ENCODE measurements at places on chromosomes 11 and 22.

GRCh38 chr11:6497069-6497839 lies at the start of gene DNHD1:
Gene DNHD1 (plus strand): TSS chr11:6497280. CDS start chr11:6498216, 936 bp downstream.
- DNase-seq = no peak

DNA sequence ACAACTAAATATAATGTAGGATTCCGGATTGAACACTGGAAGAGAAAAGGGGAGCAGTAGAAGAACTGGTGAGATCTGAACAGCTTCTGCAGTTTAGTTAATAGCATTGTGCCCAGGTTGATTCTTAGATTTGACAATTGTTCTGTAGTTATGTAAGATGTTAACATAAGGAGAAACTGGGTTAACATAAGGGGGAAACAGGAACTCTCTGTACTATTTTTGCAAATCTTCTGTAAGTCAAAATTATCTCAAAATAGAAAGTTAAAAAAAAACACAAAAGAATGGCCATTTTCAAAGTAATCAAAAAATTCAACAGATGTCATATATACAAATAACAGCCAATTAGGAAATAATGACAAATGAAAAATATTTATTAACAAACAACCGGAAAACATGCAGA lies 18.7 kb upstream of the LRP5 start:
- DNase-seq = no peak

- no peak for DNase-seq
Measured at GRCh38 chr22:50078761-50079160, 6.5 kb downstream of the MLC1 start.

DNA sequence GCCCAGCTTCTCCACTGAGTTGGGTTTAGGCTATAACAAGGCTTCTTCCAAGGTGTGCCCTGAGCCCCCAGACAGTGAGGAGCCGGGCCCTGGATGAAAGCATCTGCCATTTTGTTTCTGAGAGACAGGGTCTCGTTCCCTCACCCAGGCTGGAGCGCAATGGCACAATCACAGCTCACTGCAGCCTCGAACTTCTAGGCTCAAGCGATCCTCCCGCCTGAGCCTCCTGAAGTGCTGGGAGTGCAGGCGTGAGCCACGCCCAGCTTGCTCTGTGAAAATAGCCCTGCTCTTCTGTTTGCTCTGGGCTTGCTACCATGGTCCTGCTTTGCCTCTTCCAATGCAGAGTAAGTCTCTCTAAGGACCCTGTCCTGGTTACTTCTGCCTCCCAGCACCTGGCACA lies 6.7 kb downstream of the DENND6B start:
- DNase-seq = no peak

DNA sequence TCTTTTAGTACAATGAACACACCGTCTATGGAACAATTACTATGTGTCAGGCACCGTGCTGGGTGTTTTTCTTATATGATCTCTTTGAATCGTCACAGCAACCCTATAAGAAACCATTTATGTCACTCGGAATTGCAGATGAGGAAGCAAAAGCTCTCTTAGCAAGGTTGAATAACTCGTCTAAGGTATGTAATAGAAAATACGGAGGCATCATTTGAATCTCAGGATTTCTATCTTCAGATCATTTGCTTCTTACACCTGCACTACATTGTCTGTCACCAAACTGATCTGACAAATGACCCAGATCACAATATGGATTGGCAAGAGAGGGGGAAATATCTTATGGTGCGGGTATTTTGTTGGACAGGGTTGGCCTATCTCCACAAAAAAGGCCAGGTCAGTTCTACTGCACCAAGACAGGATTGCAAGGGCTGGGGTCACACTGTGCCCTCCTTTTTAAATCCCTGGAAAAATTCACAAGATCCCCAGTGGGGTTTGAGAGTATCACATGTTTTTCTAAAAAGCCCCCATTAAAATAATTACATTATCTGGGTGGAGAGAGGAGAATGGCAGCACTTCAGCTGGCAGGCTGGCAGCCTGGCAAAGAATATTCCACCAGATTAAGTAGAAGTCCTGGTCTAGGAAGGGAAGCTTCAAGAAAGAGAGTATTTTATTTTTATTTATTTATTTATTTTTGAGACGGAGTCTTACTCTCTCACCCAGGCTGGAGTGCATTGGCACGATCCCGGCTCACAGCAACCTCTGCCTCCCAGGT lies 110.7 kb upstream of the CLMP start:
- DNase-seq = no peak

- DNase-seq = no peak
Measured at GRCh38 chr22:40620464-40621046, 16.0 kb downstream of the MRTFA start.

- no peak for DNase-seq
Measured at GRCh38 chr22:35329114-35329847, 29.6 kb downstream of the TOM1 start.

- no peak for DNase-seq
Measured at GRCh38 chr11:62264004-62264403, 6.0 kb upstream of the SCGB2A2 start.

- no peak for DNase-seq
Measured at GRCh38 chr11:42410251-42410955, 901.4 kb upstream of the API5 start.

DNA sequence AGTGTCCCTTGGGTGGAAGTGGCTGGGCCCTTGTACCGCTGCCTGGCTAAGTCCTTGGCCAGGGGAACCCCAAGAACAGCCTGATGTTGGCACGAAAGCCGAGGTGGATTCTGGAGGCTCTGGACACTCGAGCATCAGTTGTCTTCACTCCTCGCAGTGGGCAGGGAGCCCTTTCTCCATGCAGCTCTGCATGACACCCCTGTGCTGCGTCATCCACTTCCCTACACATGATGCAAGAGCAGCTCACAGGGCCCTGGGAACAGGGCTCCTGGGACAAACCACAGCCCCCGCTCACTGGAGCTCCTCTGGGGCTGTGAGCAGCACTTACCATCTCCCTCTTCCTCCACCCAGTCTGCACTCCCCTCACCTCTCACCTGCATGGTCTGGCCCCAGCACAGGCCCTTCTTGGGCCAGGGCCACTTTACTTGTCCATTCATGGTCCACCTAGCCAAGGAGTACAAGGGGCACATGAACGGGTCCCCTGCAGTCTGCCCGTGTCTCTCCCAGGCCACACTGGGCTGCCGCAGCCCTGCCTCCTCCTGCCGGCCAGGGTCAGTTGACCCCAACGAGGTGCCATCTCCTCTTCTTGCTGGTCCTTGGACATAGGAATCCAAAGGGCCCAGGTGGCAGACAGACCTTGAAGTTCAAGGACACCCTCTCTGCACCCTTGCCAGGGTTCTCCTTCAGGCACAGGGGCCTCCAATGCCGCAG lies 66.5 kb downstream of the IGF2 start:
- DNase-seq = no peak

DNA sequence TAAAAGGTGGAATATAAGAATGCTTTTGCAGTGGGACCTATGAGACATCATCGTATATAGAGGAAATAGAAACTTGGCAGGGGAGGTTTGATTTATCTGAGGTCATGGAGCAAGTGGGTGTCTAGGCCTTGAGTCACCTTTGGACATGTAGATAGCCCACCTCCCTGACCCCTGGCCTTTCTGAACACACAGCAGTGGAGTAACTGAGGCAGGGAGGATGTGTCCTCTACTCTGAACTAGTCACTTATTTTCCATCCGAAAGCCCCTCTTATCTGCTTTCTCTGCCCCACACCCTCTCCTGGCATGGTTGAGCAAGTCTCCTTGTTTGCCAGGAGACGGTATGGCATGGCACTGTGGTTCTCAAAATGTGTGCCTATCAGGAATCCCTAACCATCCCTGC lies 7.9 kb downstream of the CD82 start:
- no peak for DNase-seq

- DNase-seq = no peak
Measured at GRCh38 chr22:25223269-25223850, 3.9 kb downstream of the CRYBB2 start.

GRCh38 chr11:119619665-119620064 lies 109.3 kb downstream of the NECTIN1 start:
- no peak for DNase-seq

DNA sequence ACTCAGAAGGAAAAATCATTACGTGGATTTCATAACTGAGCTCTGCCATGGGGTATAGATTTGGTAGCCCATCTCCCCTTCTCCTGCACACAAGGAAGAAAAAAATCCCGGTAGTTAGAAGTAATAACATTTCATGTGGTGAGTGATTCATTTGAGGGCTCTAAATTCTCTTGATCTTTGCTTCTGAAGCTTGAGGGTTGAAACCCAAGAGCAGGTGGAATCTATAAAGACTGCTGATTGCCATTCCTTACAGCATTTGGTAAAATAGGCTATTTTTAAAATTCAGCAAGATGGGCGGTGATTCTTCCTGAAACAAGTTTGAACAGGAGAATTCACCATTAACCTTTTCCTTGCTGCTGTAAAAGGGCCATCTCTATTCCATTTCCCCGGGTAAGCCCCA lies 266.1 kb downstream of the CADM1 start:
- DNase-seq = no peak

DNA sequence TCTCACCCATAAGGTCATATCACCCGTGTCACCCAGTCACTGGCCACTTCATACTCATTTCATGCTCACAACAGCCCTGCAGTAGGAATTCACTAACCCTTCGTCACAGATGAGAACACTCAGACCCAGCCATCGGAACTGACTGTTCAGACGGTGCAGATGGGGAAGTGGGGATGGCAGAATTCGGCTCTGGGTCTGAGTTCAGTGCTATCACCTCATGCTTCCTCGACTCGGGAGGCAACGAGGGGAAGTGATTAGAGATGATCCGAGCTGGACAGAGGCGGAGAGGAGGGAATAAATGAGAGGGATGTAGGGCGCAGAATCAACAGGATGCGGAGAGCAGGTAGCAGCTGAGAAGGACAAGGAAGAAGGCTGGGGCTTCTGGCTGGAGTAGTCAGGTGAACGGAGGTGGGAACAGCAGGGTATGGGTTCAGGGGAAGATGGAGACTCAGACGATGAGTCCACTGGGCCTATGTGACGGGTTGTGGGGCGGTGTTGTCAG lies 4.7 kb downstream of the B3GNT6 start:
- DNase-seq = no peak

- no peak for DNase-seq
Measured at GRCh38 chr11:107494055-107494454, 36.4 kb upstream of the CWF19L2 start.

GRCh38 chr11:1838426-1839144 lies at the start of gene TNNI2:
Gene TNNI2 (plus strand): TSS chr11:1838981. CDS start chr11:1839697, 716 bp downstream.
- no peak for DNase-seq

DNA sequence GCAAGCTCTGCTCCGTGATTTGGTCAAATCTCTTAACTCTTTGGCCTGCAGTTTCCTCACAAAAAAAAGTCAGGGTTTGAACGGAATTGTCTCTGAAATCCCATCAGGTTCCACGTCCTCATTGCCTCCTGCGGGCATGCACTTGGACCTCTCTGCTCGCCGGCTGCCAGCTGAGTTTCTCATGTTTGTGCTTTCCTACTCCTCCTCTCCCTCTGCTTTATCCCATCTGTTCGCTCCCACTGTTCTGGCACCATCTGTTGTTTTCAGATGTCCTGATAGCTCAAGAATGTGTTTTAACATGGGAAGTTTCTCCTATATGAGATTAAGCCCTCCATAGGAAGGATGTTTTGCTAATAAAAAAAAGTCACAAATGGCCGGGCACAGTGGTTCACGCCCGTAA lies 49.4 kb upstream of the ARHGAP42 start:
- no peak for DNase-seq

- no peak for DNase-seq
Measured at GRCh38 chr11:111474432-111474831, 37.8 kb downstream of the BTG4 start.

- DNase-seq = no peak
Measured at GRCh38 chr11:105111145-105111944, 28.2 kb downstream of the CARD18 start.

GRCh38 chr22:46001426-46002106 lies 24.6 kb upstream of the WNT7B start:
- no peak for DNase-seq

DNA sequence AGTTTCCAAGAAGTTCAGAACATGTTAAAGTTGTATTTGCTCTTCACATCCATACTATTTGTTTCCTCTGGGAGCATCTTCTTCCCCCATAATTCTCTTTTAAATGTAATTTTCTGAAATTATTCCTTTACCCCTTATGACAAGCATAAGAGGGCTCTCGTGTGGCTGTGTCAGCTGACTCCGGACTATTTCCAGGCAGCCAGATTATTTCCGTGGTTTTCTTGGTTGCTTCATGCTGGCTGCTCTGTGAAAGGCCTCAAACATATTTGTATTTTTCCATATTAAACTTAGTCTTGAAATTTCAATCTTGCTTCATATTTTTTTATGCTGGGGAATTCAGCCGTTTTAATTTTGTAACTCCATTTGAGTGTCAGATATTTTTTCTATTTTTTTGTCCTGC lies 2.8 kb upstream of the MMP1 start:
- DNase-seq = no peak

- no peak for DNase-seq
Measured at GRCh38 chr11:94325681-94326080, 21.3 kb downstream of the IZUMO1R start.

GRCh38 chr22:27674261-27674923 lies 127.2 kb downstream of the MN1 start:
- no peak for DNase-seq

- DNase-seq = no peak
Measured at GRCh38 chr11:43542750-43543712, 137.5 kb upstream of the HSD17B12 start.

GRCh38 chr22:30949934-30950660 lies 18.5 kb downstream of the MORC2 start:
- no peak for DNase-seq

- DNase-seq = no peak
Measured at GRCh38 chr11:2237457-2238238, 32.7 kb downstream of the ASCL2 start.

DNA sequence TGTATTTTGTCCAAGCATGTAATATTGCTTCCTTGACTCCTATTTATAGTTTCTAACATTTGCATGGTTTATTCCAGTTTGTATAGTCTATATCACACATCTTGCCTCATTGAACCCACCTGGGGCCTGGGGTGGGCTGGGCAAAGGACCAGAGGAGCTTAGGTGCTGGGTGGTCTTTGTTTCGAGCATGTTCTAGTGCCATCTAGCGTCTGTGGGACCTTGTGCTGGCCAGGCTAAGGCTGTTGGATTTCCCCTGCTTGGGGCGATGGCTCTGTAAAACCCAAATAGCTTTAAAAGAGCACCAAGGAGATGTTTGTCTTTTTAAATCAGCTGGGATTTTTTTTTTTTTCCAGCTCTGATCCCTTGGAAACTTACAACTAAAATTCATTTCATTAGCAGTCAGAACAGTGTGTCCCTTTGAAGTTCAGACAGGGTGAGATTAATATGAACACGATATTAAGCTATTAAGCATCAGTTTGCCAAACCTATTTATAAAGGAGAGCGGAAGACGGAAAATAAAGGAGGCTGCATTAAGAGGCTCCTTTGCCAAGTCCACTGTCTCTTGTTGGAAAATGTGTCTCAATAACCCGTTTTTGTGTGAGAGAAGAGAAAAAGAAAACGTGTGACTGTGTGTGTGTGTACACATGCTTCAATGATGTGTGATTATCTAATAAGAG lies 157.4 kb downstream of the COMMD9 start:
- peak; percentile 49 for DNase-seq

- no peak for DNase-seq
Measured at GRCh38 chr11:8697054-8697453, 14.5 kb downstream of the RPL27A start.

DNA sequence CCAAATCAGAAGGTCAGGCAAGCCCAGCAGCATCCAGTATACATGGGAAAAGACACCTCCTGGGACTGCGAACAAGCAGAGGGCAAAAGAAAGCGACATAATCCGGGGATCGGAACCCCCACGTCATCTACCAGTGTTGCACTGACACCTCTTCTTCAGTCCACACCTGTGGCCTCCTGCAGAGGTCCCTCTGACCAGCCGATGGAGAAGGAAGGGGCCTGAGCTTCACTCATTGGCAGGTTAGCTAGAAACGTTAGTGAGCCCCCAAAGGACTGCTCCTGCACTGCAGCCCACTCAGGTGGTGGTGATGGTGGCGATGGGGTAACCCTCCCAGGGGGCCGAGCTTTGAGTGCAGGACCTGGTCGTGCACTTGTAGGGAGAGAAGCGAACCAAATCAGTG lies 22.1 kb downstream of the ASCL2 start:
- DNase-seq = no peak
